CD4-positive, alpha-beta T cell treated with Interleukin-17A for 1 hour (primary cell): ENCODE measurements at places on chromosomes 11 and 22.

DNA sequence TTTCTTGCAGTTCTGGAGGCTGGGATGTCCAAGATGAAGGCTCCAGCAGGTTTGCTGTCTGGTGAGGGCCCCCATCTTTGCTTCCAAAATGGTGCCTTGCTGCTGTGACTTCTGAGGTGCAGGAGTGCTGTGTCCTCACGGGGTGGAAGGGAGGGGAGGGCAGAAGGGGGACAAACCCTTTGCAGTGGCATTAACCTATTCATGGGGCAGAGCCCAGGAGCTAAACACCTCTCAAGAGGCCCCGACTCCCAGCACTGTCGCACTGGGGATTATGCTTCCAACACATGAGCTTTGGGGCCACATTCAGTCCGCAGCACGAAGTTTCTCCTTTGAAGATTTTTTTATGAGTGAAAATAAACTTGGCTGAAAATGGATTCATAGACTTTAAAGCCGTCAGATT, 25.5 kb upstream of the OSBPL5 start:
- no peak for DNase-seq

- no peak for DNase-seq
Measured at GRCh38 chr22:20494978-20495860, at the start of gene KLHL22. Gene KLHL22 (minus strand): TSS chr22:20495795. CDS start chr22:20489211, 6,584 bp downstream.

DNA sequence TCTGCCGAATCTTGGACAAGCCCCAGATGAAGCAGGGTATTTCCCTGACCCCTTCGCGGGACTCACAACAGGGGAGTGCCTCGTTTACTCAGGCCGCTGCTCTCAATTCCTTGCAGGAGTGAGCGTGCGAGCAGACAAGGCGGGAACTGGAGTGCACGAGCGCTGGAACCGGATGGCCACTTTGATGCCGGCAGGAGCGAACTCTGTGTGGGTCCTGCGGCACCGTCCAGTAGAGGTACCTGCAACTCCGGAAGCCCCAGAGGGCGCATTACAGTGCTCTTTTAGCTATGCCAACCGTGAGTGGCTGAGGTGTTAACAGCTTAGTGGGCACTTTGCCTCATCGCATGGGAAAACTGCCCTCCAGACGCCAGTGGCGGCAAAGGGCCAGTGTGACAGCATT, 182.3 kb upstream of the ANO3 start:
- no peak for DNase-seq

DNA sequence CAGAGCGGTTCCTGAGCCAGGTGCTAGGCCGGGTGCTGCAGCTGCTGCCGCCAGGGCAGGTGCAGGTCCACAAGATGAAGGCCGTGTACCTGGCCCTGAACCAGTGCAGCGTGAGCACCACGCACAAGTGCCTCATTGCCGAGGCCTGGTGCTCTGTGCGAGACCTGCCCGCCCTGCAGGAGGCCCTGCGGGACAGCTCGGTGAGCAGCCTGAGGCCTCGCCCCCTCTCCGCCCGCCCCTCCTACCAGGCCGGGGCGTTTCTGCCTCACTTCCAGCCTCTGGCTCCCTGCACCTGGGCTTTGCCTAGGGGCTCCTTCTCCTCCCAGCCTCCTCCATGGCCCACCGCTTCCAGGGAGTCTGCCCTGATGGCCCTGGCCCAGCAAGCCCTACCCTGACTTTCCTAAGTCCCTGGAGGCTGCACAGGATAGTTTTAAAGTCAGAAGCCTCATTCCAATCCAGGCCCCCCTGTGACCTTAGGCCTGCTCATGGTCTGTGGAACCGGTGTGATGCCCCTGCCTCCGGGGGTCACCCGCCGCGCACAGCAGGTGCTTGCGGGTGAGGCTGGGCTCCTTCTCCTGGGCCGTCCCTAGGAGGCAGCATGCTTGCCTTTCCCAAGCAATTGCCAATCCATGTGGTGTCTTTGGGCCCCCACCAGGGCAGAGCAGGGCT, 5.5 kb downstream of the TCIRG1 start:
- no peak for DNase-seq
